ENCODE measurements at places on chromosomes 2 and 18.
A peak's percentile ranks its signal among the peaks of the same experiment; 100 is the strongest.

GRCh38 chr18:77870199-77870598, 620.6 kb downstream of the GALR1 start:
- H3K4me1 ChIP-seq, result peaks cover 4% of the 10 kb centered on the region
- H3K4me3 ChIP-seq, result no peak overlapping the region
- no peak overlapping the region for H3K27ac ChIP-seq
- no peaks in the 10 kb centered on the region for H3K36me3 ChIP-seq
- DNase-seq, result no peak

- DNase-seq, result no peak
- no peak overlapping the region for H3K27ac ChIP-seq
- no peaks in the 10 kb centered on the region for H3K4me1 ChIP-seq
- no peaks in the 10 kb centered on the region for H3K36me3 ChIP-seq
- no peak overlapping the region for H3K4me3 ChIP-seq
Observed at GRCh38 chr2:144738749-144739148, 218.8 kb upstream of the ZEB2 start.

DNA sequence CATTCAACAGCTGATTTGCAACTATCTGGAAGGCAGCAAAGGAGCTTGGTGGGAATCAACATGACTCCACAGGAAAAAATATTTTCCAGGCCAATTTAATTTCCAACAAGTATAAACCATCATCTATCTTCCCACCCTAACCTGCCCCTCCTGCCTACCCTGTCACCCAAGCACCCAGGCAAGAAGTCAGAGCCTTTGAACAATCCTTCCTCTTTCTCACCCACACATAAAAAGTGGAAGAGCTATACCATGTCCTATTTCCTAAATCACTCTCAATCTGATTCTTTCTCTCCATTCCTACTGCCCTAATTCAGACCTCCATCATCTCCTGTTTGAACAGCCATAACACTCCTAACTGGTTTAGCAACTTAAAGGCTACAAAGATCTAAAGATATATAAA, 12.7 kb downstream of the SPIRE1 start:
- H3K4me1 ChIP-seq, result peaks cover 21% of the 10 kb centered on the region
- no peaks in the 10 kb centered on the region for H3K27me3 ChIP-seq
- no peak overlapping the region for H3K4me3 ChIP-seq

- no peak overlapping the region for H3K4me3 ChIP-seq
- no peak for DNase-seq
- peaks cover 5% of the 10 kb centered on the region for H3K4me1 ChIP-seq
- H3K27me3 ChIP-seq, result peaks cover 26% of the 10 kb centered on the region
- H3K36me3 ChIP-seq, result no peaks in the 10 kb centered on the region
Observed at GRCh38 chr2:107002735-107003134, 116.8 kb upstream of the ST6GAL2 start.

- H3K36me3 ChIP-seq, result no peaks in the 10 kb centered on the region
- no peak overlapping the region for H3K27ac ChIP-seq
- H3K4me1 ChIP-seq, result no peaks in the 10 kb centered on the region
- no peaks in the 10 kb centered on the region for H3K27me3 ChIP-seq
- H3K4me3 ChIP-seq, result no peak overlapping the region
Observed at GRCh38 chr2:208192611-208193236, 2.9 kb upstream of the C2orf80 start.

- no peak overlapping the region for H3K4me3 ChIP-seq
- H3K4me1 ChIP-seq, result no peaks in the 10 kb centered on the region
- H3K27ac ChIP-seq, result no peak overlapping the region
- no peak for DNase-seq
- peaks cover 8% of the 10 kb centered on the region for H3K27me3 ChIP-seq
Observed at GRCh38 chr18:21194871-21195771, 46.9 kb upstream of the GREB1L start.

- peaks cover 10% of the 10 kb centered on the region for H3K27me3 ChIP-seq
- no peak for DNase-seq
- no peaks in the 10 kb centered on the region for H3K36me3 ChIP-seq
- H3K27ac ChIP-seq, result no peak overlapping the region
Observed at GRCh38 chr2:223416815-223417610, 185.1 kb downstream of the SCG2 start.

DNA sequence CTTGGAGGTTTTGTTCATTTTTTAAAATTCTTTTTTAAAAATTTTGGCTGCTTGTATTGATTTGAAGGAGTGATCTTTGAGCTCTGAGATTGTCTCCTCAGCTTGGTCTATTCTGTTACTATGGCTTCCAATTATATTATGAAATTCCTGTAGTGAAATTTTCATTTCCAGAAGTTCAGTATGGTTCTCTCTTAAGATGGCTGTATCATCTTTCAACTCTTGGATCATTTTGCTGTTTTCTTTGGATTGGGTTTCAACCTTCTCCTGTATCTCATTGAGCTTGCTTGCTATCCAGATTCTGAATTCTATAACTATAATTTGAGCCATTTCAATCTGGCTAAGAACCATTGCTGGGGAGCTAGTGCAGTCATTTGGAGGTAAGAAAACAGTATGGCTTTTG, 270.8 kb upstream of the NT5C1B start:
- no peak overlapping the region for H3K4me3 ChIP-seq
- H3K36me3 ChIP-seq, result no peaks in the 10 kb centered on the region
- DNase-seq, result no peak
- H3K27ac ChIP-seq, result no peak overlapping the region
- no peaks in the 10 kb centered on the region for H3K27me3 ChIP-seq

GRCh38 chr2:216519154-216519762, 20.6 kb downstream of the RPL37A start:
- no peak for DNase-seq
- peaks cover 11% of the 10 kb centered on the region for H3K4me1 ChIP-seq
- no peak overlapping the region for H3K4me3 ChIP-seq
- no peaks in the 10 kb centered on the region for H3K27me3 ChIP-seq

GRCh38 chr2:17648581-17648980, 105.0 kb downstream of the SMC6 start:
- H3K4me3 ChIP-seq, result no peak overlapping the region
- H3K4me1 ChIP-seq, result peaks cover 5% of the 10 kb centered on the region
- H3K27me3 ChIP-seq, result no peaks in the 10 kb centered on the region
- no peak for DNase-seq

GRCh38 chr18:23986600-23987359, 27.8 kb upstream of the TTC39C start:
- H3K27me3 ChIP-seq, result peaks cover 11% of the 10 kb centered on the region
- no peak overlapping the region for H3K27ac ChIP-seq
- DNase-seq, result no peak
- H3K4me3 ChIP-seq, result no peak overlapping the region
- no peaks in the 10 kb centered on the region for H3K36me3 ChIP-seq
- H3K4me1 ChIP-seq, result peaks cover 12% of the 10 kb centered on the region

- H3K4me3 ChIP-seq, result peak overlapping the region; percentile 98
- peaks cover 16% of the 10 kb centered on the region for H3K36me3 ChIP-seq
- peak overlapping the region; percentile 99 for H3K27ac ChIP-seq
- H3K27me3 ChIP-seq, result no peaks in the 10 kb centered on the region
Observed at GRCh38 chr18:9613550-9614400, 584 bp downstream of the PPP4R1 start.

DNA sequence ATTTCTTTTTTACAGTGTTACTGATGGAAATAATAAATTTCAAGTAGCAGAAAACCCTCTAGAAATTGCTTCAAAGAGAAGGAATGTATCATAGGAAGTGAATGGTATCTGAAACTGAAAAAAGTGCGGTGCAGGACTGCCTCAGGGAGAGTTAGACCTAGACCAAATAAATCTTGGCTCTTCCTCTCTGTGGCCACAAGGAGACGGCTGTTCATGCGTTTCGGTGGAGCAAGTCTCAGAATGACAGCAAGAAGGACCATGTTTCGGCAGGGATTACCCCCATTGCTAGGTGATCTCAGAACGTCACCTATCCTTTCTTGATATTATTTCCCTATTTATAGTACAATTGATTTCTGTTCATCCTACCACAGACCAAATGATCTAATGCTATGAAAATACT, 522.3 kb downstream of the SOX11 start:
- DNase-seq, result no peak
- H3K27ac ChIP-seq, result peak overlapping the region; percentile 14
- peaks cover 39% of the 10 kb centered on the region for H3K4me1 ChIP-seq
- H3K4me3 ChIP-seq, result peak overlapping the region; percentile 56
- peaks cover 13% of the 10 kb centered on the region for H3K27me3 ChIP-seq

- H3K4me1 ChIP-seq, result no peaks in the 10 kb centered on the region
- H3K27ac ChIP-seq, result no peak within 1 kb of the TSS
- no peak for DNase-seq
- no peaks in the 10 kb centered on the region for H3K36me3 ChIP-seq
- no peak within 1 kb of the TSS for H3K4me3 ChIP-seq
Observed at GRCh38 chr2:197784956-197785941, at the start of gene BOLL. BOLL (minus strand) TSS chr2:197785319; CDS start chr2:197781850, 3,469 bp downstream.

- no peak for DNase-seq
- no peaks in the 10 kb centered on the region for H3K4me1 ChIP-seq
- H3K27me3 ChIP-seq, result no peaks in the 10 kb centered on the region
- H3K4me3 ChIP-seq, result no peak overlapping the region
Observed at GRCh38 chr2:82837588-82838304, 1621.3 kb downstream of the SUCLG1 start.

GRCh38 chr2:173998386-173998785, 33.2 kb upstream of the SP3 start:
- H3K4me3 ChIP-seq, result no peak overlapping the region
- DNase-seq, result no peak
- no peaks in the 10 kb centered on the region for H3K36me3 ChIP-seq
- H3K4me1 ChIP-seq, result peaks cover 10% of the 10 kb centered on the region
- no peaks in the 10 kb centered on the region for H3K27me3 ChIP-seq

- peaks cover 3% of the 10 kb centered on the region for H3K36me3 ChIP-seq
- no peak for DNase-seq
- H3K4me1 ChIP-seq, result peaks cover 4% of the 10 kb centered on the region
- no peak overlapping the region for H3K4me3 ChIP-seq
- H3K27ac ChIP-seq, result no peak overlapping the region
Observed at GRCh38 chr18:13661779-13662256, 64.5 kb downstream of the FAM210A start.

DNA sequence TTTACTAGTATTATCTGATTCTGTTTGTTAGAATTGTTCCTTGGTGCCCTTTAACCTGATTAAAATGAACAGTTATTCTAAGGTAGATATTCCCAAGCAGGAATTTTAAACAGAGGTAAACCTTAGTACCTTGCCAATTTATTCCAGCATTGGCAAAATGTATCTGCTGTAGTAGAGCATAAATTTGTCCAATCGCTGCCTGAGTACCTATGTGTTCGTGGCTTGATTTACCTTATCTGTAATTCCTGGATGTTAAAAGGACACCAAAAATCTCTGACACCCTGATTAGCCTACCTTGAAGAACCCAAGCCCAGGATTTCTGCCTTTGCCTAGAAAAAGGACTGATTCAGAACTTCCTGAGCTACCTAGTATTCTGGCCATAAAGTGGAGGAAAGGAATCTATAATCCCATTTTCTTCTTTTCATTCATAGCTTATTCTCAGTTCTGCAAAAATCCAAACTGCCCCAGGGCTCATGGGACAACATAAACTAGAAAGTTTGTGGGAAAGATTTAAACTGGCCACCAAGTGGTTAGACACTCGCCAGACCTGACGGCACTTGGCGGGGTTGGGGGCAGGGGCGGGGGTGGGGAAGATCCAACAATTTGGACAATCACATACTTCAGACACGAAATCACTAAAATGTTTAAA, 16.2 kb upstream of the ZCCHC2 start:
- no peaks in the 10 kb centered on the region for H3K4me1 ChIP-seq
- H3K36me3 ChIP-seq, result peaks cover 4% of the 10 kb centered on the region
- no peak overlapping the region for H3K27ac ChIP-seq

GRCh38 chr2:211203986-211204385, 647.6 kb downstream of the CPS1 start:
- H3K27ac ChIP-seq, result no peak overlapping the region
- no peak overlapping the region for H3K4me3 ChIP-seq
- H3K36me3 ChIP-seq, result no peaks in the 10 kb centered on the region

GRCh38 chr2:131030478-131030971, 62.7 kb downstream of the FAM168B start:
- DNase-seq, result no peak
- peaks cover 6% of the 10 kb centered on the region for H3K4me1 ChIP-seq
- H3K4me3 ChIP-seq, result no peak overlapping the region
- H3K27me3 ChIP-seq, result peaks cover 11% of the 10 kb centered on the region
- peaks cover 3% of the 10 kb centered on the region for H3K36me3 ChIP-seq

DNA sequence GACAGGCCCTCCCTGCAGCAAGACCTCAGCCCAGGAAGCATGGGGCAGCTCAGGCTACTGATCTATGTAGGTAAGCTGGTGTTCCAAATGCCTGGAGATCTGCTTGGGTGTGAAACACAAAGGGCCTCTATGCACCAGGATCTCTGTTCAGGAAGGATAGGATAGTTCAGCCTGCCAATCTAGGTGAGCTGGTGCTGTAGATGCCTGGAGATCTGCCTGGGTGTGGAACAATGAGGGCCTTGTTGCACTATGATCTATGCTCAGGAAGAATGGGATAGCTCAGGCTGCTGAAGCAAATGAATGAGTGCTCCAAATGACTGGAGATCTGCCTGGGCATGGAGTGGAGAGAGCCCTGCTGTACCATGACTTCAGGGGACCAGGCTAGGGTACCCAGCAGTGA, 48.9 kb upstream of the MYL1 start:
- no peaks in the 10 kb centered on the region for H3K27me3 ChIP-seq
- no peak for DNase-seq
- H3K4me1 ChIP-seq, result no peaks in the 10 kb centered on the region
- no peaks in the 10 kb centered on the region for H3K36me3 ChIP-seq
- no peak overlapping the region for H3K4me3 ChIP-seq

DNA sequence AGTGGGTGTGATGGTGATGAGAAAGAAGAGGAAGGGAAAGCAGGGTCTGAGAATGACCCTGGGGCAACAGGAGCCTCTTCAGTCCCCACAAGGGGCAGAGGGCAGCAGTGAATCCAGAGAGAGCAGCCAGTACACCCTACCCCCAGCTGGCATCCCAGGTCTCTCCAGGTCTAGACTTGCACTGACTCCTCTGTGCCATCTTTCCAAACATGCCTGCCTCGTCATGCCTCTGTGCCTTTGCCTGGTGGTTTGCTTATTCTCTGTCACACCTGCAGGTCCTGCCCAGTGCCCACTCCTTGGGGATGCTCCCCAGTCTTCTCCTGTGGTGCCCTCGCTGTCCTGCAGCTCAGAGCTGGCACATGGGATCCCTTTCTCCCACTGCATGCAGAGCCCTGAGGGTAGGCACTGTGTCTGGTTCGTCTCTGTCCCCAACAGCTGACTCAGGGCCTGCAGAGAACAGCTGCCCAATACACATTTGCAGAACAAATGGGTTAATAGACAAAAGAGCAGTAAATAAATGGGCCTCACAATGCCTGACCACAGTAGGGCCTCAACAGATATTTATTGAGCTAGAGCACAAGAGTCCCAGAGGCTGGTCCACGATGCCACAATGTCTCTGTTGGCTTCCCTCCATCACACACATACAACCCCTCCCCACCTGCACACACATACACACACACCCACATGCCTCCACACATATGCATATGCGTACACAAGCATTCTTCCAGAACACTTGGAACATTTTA, 89.8 kb downstream of the HS1BP3 start:
- peaks cover 23% of the 10 kb centered on the region for H3K4me1 ChIP-seq
- peak overlapping the region; percentile 4 for H3K4me3 ChIP-seq
- H3K27ac ChIP-seq, result no peak overlapping the region
- peaks cover 7% of the 10 kb centered on the region for H3K27me3 ChIP-seq
- DNase-seq, result no peak

DNA sequence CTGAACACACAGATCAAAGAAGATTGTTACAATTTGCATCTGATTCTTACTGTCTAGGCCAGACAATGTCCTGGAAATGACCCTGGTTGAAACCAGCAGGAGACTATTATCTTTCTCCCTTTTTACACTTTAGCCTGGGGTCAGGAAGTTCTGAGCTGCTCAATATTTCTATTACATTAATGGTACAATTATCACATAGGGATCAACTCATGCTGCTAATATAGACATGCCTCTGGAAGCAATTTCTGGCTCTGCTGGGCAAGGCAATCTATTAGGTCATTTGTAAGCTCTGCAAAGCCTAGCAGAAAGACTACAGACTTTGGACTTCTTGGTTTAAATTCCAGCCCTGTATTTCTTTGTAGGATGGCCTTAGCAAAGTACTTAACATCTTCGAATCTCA, 205.3 kb downstream of the LRP1B start:
- no peak overlapping the region for H3K27ac ChIP-seq
- H3K36me3 ChIP-seq, result no peaks in the 10 kb centered on the region
- peaks cover 20% of the 10 kb centered on the region for H3K4me1 ChIP-seq
- no peak for DNase-seq
- no peaks in the 10 kb centered on the region for H3K27me3 ChIP-seq
